Thymus (tissue), 14 donors: ENCODE measurements at places on chromosomes 1 and 21. TPM values are rescaled to one million over a fixed set of nuclear protein-coding genes. Genes with fewer than 3 reads are reported as not detected.

DNA sequence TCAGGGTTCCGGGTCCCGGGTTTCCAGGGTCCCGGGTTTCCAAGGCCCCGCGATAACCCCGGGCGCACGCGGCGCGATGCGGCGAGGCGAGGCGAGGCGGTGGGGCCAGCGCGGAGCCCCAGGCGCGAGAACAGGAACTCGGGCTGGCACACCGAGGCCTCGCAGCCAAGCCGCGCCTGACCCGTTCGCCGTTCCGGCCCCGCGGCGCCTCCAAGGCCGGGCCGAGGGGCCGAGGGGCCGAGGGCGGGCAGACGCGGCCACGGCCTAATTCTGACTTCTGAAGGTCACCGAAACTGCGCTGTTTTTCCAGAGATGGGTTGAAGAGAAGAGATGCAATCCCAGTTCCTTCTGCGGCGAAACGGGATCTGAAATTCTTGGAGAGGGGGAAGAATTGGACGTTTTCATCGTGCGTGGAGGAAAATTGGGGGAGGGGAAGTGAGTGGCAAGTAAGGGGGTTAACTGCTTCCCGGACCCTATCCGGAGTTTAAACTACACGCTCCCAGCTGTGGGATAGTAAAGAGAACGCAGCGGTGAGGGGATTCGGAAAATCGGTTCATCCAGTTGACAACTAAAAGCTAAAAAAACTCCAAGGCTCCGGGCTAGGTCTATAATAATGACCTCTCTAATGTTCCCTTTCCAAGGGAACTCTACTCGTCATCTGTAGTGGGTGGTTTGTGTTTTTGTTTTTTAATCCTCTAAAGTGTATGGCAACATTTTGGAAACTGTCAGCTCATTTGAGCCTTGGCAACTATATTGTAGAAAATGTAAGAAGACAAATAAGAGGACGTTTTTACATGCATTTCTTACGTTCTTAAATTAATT, 8.2 kb downstream of the TBX15 start:
- H3K27me3 ChIP-seq: peaks cover 79% of the 10 kb centered on the region
- H3K4me1 ChIP-seq: no peaks in the 10 kb centered on the region
- no peak overlapping the region for H3K4me3 ChIP-seq
- no peak overlapping the region for H3K27ac ChIP-seq
- DNase-seq: no peak

DNA sequence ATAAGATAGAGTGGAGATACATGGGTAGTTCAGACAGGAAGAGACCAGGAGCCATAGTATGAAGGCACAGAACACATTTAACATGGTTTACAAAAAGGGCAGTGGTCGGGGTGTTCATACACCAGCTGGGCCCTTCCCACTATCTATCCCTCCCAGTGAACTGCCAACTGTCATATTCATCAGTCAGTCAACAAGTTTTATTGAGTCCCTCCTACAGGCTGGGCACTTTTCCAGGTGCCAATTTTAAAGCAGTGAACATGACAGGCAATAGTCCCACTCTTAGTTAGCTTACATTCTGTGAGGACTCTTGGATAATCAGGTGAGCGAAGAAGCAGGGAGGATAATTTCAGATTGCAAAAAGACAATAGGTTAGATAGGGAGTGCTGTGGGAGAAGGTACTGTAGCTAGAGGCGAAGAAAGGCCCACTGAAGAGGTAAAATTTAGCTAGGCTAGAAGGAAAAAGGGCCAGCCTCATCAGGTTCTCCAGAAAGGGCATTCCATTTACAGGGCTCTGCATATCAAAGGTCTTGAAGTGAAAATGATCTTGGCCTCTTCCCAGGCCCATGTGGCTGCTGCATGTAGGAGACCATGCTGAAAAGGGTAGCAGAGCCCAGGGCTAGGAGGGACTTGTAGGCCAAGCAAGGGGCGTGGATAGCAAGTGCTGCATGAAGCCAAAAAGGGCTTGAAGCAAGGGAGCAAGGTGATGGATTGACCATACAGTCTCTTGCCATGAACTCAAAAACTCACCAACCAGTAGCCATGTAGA, 274.7 kb upstream of the SNX7 start:
- no peak overlapping the region for H3K4me3 ChIP-seq
- no peak overlapping the region for H3K27ac ChIP-seq
- H3K4me1 ChIP-seq: no peaks in the 10 kb centered on the region
- no peak for DNase-seq
- H3K36me3 ChIP-seq: no peaks in the 10 kb centered on the region
- no peaks in the 10 kb centered on the region for H3K27me3 ChIP-seq

DNA sequence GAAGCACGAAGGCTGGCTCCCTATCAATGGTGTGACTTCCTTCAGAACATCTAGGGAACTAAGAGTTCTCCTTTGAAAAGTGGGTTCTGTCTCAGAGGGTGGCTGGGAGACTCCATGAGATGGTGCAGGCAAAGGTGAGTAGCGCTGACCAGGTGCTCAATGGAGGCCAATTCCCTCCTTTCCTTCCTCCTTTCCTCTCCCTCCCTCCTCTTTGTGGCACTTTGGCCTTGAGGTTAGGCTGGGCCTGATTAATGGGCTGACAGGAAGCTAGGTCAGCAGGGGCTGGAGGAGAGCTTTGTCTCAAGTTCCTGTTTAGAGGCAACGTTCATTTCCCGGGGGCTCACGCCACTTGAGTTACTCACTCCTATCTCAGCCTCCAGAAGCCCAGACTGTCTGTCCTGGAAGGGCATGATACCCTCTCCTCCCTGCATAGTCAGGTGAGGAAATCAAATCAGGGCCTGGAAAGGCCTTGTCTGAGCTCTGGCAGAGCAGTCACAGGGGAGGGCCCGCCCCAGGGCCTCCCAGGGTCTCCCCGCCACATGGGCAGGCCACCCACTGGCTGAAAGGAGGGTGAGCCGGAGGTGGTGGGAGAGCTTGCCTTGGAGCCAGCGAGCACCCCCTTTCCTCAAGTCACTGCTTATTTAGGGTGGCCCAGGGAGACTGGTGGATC, 58.4 kb upstream of the SSBP3 start:
- no peaks in the 10 kb centered on the region for H3K27me3 ChIP-seq
- H3K27ac ChIP-seq: no peak overlapping the region
- H3K4me1 ChIP-seq: peaks cover 6% of the 10 kb centered on the region
- H3K4me3 ChIP-seq: no peak overlapping the region
- no peaks in the 10 kb centered on the region for H3K36me3 ChIP-seq
- no peak for DNase-seq

- no peak for DNase-seq
- H3K27me3 ChIP-seq: no peaks in the 10 kb centered on the region
- H3K4me1 ChIP-seq: no peaks in the 10 kb centered on the region
- H3K27ac ChIP-seq: no peak overlapping the region
- peaks cover 2% of the 10 kb centered on the region for H3K36me3 ChIP-seq
These were observed 43.4 kb downstream of the RPRD2 start for GRCh38 chr1:150407330-150407729.

DNA sequence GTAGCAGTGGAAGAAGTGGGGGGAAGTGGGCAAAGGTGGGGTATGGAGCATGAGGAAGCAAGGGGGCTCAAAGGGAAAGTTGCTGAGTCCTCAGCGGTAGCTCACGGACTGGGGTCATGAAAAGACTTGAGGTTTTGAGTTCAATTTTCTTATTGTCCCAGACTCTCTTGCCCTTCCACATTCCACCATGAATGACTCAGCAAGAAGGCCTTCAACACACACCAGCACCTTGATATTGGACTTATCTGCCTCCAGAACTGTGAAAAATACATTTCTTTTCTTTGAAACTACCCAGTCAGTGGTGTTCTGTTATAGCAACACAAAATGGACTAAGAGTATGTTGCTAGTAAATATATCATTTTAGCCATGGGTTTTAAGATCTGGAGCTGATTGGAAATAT, 17.3 kb upstream of the RHBDL2 start:
- no peak for DNase-seq
- H3K36me3 ChIP-seq: no peaks in the 10 kb centered on the region
- H3K4me1 ChIP-seq: no peaks in the 10 kb centered on the region

- no peaks in the 10 kb centered on the region for H3K27me3 ChIP-seq
- H3K4me3 ChIP-seq: no peak overlapping the region
- peak overlapping the region; percentile 61 for H3K27ac ChIP-seq
- DNase-seq: no peak
- H3K4me1 ChIP-seq: peaks cover 28% of the 10 kb centered on the region
These were observed 29.2 kb downstream of the RAP1A start for GRCh38 chr1:111648806-111649205.

DNA sequence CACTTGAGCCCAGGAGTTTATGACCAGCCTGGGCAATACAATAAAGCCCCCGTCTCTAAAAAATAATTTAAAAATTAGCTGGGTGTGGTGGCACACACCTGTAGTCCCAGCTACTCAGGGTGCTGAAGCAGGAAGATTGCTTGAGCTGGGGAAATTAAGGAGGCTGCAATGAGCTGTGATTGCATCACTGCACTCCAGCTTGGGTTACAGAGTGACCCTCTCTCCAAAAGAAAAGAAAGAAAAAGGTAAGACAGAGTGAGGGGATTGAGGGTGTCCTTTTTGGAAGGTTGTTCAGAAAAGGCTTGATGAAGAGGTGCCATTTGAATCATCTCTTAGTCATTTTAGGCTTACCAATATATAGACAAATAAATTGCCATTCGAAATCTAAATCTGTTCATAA, 4.0 kb upstream of the SRRM1 start:
- H3K27me3 ChIP-seq: no peaks in the 10 kb centered on the region
- H3K27ac ChIP-seq: no peak overlapping the region
- H3K36me3 ChIP-seq: no peaks in the 10 kb centered on the region
- no peak overlapping the region for H3K4me3 ChIP-seq

- peaks cover 14% of the 10 kb centered on the region for H3K4me1 ChIP-seq
- no peak overlapping the region for H3K27ac ChIP-seq
- H3K36me3 ChIP-seq: no peaks in the 10 kb centered on the region
- H3K27me3 ChIP-seq: no peaks in the 10 kb centered on the region
- H3K4me3 ChIP-seq: no peak overlapping the region
These were observed 198.4 kb downstream of the SLC45A1 start for GRCh38 chr1:8516278-8516777.

DNA sequence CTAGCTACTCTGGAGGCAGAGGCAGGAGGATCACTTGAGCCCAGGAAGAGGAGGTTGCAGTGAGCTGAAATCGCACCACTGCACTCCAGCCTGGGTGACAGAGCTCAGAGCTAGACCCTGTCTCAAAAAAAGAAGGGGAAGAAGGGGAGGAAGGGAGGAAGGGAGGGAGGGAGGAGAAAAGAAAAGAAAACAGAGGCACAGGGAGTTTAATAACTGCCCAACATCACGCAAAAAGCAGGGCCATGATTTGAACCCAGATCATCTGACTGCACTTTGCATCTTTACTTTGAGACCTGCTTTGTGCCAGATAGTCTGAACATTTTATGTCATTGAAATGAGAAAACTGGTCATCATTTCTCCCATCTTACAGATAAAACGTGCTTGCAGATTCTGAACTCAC, 2.0 kb downstream of the LURAP1 start:
- H3K36me3 ChIP-seq: no peaks in the 10 kb centered on the region
- no peak overlapping the region for H3K27ac ChIP-seq
- H3K27me3 ChIP-seq: no peaks in the 10 kb centered on the region

- no peak for DNase-seq
- no peak overlapping the region for H3K4me3 ChIP-seq
- H3K36me3 ChIP-seq: no peaks in the 10 kb centered on the region
- no peak overlapping the region for H3K27ac ChIP-seq
- H3K27me3 ChIP-seq: no peaks in the 10 kb centered on the region
These were observed 176.4 kb upstream of the PALMD start for GRCh38 chr1:99469550-99469971.

The ACKR1 gene
- total RNA-seq: 11.6 TPM

The LGR6 gene
- 0.05 TPM for total RNA-seq

The CYP4Z1 gene
- total RNA-seq: 0.42 TPM

The OPTC gene
- total RNA-seq: 0.09 TPM

The HEYL gene
- 0.42 TPM for total RNA-seq

The ADARB1 gene
- 11.9 TPM for total RNA-seq

The RORC gene
- total RNA-seq: 56.8 TPM
